ENCODE measurements at places on chromosomes 2 and 18.

DNA sequence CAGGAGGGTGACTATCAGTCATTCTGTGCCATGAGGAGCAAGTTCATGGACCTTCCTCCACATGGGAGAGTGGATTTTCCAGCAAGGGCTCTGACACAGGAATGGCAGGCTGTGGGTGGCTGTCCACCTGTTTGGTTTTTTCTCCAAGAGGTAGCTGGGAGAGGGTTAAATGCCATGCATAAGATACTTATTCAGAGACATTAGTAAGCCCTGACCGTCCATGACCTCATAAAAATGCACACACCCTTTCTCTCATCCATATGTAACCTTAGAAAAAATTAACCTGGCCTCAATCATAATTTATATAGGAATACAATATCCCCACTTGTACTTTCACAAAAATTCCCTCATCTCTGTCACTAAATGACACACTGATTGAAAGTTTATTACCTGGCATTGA is 51.3 kb downstream of the NPPC start:
- DNase-seq: no peak

DNA sequence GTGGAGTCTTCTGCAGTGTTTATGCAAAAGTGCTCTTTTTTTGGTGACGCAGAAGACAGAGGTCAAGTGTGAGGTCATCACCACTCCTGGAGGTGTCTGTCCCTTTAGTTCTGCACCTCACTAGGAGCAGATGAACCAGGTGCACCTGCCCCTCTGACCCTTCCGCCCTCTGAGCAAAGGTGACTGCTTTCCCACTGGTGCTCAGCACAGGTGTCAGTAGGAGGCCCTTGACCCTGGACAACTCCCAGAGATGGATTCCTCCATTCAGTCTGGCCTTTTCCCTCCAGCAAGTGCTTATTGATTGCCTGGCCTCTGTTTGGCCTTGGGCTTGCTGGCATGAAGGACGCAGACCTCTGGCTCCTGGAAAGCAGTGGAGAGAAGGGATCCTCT is 8.7 kb upstream of the SLC4A3 start:
- no peak for DNase-seq

GRCh38 chr2:9462313-9462712 is 12.0 kb upstream of the IAH1 start:
- no peak for DNase-seq

- DNase-seq: no peak
These were observed 238.4 kb downstream of the ACTR3 start for GRCh38 chr2:114128263-114128662.

GRCh38 chr2:52594026-52594425 is 1173.6 kb upstream of the CHAC2 start:
- no peak for DNase-seq

DNA sequence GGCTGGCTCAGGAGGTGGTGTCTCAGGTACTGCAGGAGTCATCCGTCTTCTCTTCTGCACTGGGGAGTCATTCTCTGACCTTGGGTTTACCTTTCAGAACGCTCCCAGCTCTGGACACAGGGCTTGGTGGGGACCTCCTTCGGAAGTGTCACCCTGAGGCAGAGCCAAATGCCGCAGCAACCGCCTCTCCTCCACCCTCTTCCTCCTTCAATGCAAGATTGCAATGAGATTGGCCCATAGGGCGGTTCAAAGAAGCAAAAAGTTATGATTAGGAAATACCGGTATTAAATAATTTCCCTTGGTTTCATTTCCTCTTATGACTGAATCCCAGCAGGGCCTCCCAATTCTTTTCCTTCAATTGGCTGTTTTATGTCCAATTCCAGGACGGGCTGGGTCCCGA is 178.8 kb downstream of the ACKR3 start:
- no peak for DNase-seq

DNA sequence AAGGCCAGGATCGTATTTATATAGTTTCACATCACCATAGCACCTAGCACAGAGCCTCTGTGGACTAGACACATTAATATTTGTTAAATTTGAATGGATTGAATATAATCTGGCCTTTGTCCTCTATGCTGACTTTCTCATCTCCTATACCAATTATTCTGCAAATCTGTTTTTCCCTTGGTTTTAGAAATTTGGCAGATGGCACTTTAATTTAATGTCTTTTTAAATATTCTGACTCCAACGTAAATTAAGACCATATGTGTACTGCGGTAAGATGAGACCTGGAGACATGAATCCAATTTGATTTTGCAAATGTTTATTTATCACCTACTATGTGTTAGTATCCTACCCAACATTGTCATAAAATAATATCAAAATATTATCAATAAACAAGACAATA is 1281.9 kb upstream of the PIK3C3 start:
- no peak for DNase-seq

GRCh38 chr18:69874058-69874457 is 73.6 kb downstream of the CD226 start:
- DNase-seq: no peak

DNA sequence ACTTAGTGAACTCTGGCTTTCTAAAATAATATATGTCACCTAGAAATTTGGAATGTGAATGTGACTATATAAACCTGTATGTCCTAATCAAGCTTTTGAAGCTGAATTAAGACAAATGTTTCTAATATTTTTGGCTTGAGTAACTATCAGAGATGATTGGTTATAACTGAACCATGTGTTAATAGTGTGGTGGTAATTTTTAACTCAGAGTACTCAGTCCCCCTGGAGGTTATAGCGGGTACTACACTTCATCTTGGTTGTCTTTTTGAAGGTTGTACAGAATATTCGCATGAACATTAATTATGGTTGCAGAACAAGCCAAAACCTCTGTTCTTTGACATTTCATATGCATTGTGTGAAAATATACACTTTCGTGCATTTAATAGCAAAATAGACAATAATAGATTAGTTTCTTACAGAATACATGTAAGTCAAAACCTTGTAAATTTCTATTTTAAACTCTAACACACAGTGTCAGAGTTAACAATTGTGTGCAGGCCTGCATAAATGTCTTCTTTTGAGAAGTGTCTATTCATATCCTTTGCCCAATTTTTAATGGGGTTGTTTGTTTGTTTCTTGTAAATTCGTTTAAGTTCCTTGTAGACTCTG is 86.0 kb downstream of the OSBPL6 start:
- peak; percentile 41 for DNase-seq

DNA sequence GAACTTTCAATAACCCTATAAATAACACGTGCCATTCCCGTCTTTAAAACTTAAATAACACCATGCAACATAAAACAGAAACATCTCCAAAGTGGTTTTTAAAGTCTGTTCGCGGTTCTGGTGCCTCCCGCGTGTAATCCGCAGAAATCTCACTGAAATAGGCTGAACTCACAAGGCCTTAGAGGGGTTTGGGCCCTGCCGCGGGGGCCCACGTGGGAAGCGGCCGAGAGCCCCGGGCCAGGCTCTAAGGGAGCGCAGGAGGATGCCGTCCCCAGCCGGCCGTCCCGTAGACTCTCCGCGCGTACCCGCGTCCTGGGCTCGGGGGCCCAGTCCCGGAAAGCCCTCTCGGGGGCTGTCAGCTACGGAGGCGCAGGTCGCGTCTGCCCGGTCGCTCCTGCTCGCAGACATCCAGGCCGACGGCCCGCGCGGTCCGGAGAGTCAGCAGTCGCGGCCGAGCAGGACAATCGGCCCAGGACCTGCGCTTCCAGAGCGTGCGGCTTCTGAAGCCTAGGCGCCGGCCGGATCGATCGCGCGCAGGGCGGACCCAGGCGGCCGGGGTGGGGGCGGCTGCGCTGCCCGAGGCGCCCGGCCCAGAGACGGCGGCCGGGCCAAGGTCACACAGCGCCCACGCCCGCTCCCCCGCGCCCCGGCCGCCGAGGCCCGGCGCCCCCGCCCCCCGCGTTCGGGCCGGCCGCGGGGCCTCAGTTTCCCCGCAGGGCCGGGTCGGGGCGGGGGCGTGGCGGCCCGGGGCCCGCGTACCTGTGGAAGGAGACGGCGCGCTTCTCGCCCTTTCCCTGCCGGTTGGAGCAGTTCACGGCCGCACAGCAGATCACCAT is 558 bp downstream of the THAP4 start:
- DNase-seq: peak; percentile 44

DNA sequence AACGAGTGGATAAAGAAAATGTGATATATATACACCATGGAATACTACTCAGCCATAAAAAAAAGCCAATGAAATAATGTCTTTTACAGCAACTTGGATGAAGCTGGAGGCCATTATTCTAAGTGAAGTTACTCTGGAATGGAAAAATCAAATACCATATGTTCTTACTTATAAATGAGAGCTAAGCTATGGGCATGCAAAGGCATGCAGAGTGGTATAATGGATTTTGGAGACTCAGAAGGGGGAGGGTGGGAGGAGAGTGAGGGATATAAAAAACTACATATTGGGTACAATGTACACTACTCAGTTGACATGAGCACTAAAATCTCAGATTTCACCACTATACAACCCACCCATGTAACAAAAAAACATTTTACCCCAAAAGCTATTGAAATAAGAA is 1.7 kb upstream of the MSGN1 start:
- DNase-seq: peak; percentile 59

DNA sequence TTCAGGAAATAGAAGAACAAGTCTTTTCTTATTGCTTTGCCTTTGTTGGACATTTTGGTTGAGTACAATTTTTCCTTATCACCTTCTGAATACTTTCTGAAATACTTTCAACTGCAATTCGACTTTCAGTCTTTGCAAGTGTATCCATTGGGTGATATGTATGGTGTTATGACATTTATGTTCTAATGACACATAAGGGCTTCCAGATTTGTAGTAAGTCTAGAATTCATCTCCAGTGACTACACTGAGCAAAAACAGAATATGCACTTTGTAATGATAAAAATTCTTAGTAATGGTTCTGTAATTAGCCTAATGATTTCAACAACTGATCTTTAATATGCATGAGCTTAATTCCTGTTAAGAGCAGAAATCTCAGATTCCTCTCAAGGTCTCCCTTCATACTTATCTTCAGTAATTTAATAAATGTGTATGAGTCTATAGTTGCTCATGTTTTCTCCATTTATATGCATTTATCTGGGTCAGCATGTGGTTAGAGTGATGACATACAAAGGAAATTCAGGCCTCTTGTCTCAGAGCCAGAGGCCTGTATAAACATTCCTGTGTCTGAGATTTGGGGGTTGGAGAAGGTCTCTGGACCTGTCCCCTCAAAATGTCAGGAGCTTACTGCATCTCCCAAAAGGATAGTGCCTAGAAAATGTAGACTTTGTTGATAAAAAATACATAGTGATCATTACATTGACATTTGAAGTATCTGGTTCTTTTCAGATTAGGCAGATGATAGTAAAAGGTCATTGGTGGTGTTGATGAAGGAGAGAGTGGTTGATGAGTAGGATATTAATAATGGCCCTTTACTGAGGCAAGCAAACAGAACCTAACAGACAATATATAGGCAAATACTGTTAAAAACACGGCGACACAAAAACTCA is 114.9 kb downstream of the QPCT start:
- peak; percentile 64 for DNase-seq

DNA sequence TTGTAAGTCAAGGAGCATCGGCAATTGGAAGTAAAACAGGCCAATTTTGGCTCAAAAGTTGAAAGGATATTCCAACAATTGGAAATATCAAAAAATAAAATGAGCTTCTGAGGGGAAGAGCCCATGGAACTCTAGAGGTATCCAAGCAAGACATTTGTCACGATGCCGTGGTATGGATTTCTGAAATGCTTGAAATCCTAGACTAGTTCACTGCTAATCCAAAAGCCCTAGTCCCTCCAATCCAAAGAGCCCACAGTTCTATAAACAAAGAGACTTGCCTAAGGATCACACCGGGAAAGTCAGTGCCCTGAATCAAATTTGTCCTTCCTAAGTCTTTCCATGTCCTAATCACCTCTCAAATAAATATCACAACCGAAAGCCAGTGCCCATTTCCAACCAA is 85.1 kb downstream of the CLHC1 start:
- DNase-seq: no peak

GRCh38 chr2:207504513-207505170 is 25.1 kb upstream of the CREB1 start:
- DNase-seq: peak; percentile 57

DNA sequence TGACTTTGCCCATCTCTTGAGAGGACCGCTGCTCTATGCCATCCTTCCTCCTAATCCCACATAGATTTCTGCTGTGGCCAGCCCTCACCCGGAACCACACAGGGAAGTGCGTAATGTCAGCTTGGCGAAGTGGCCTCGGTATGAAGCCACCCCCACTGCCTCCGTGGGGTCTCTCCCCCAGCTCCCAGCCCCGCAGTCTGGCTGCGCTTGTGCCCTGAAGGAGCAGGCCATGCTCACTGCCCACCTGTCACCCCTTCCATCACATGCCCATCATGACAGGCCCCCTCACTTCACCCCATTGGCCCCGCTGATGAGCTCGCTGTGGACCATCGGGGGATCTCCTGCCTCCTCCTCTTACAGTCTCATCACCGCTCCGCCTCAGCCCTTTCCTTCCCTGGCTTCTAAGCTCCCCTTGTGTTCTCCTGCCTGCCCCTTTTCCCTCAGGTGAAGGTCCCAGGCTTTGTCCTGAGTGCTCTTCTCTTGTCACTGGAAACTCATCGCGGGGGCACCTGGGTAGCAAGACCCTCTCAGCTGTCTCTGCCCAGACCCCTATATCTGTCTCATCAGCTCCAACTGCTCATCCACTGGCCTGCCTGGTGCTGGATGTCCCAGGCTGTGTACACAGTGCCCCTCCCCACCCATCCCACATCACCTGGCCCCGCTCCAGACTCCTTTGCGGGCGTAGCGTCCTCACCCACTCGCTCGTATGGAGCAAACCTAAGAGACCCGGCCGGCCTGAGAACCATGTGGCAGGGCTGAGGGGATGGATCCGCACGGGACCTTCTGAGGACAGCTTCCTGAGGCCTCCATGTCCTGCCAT is 81.7 kb downstream of the GLI2 start:
- DNase-seq: no peak
